Activated T-helper 9 cell treated with anti-CD3 and anti-CD28 coated beads, Interleukin-2, amount 50 U/mL, for 16 hours (primary cell): ENCODE measurements at places on chromosomes 12 and 14.

GRCh38 chr14:91374879-91375702 is 42.5 kb downstream of the CCDC88C start:
- DNase-seq, result no peak

GRCh38 chr14:103223818-103224352 is 100.6 kb downstream of the TNFAIP2 start:
- DNase-seq, result no peak

- no peak for DNase-seq
Observed at GRCh38 chr14:80344208-80344607, 132.9 kb upstream of the DIO2 start.

- no peak for DNase-seq
Observed at GRCh38 chr12:52227606-52228166, 5.4 kb upstream of the KRT7 start.

- DNase-seq, result no peak
Observed at GRCh38 chr12:63766498-63766897, 13.2 kb upstream of the RXYLT1 start.

DNA sequence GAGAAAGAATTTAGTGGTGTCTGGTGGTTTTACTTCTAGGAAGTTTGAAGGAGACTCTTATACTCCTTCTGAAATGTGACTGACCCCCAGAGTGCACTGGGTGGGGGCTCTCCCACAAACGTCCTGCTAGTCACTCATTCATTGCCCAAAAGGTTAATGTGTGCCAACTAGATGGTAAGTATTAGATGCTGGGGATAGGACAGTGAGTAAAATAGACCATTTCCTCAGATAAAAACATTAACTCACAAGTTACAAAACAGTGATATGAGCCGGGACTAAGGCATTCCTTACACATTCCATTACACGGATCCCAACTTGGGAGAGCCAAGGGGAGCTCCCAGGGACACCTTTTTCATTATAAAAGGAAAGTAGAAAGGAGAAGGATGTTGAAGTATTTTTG is 185.1 kb downstream of the ATXN7L3B start:
- no peak for DNase-seq

DNA sequence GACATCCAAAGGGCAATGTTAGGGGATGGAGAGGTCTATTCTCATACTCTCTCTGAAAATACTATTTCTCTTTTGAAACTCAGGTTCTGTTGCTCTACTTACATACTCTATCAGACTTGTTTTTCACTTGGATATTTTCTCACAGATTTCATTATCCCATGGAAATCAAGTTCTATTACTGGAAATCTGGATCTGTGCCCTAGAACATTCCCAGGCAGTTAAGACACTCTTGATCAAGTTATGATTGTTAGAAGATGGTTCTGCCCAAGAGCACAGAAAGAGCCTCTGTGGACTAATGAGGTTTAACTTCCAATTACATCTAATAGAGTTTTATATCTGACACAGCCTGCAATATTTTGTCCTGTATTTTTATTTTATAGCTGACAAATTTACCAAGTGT is 591.0 kb upstream of the ATP2B1 start:
- DNase-seq, result no peak

- no peak for DNase-seq
Observed at GRCh38 chr14:22671622-22672021, 27.5 kb upstream of the OR6J1 start.

DNA sequence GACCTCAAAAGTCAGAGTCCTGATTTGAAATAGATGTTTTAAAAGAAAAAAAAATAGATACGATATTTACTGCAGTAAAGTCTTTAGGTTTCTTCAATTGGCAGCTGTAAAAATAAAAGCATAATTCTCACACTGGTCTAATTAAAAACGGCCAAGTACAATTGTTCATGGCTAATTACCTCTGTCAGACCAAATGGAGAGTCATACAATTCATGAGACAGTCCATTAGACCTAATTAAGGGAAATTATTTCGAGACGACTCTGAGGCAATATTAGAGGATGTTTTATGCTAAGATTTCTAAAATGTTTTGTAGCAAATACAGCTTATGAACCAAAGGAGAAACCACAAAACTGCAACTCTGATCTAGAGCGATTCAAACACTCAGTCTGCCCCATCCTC is 131.3 kb downstream of the PHLDA1 start:
- DNase-seq, result no peak

GRCh38 chr14:23877538-23878180 is 75.9 kb upstream of the DHRS4 start:
- DNase-seq, result no peak

DNA sequence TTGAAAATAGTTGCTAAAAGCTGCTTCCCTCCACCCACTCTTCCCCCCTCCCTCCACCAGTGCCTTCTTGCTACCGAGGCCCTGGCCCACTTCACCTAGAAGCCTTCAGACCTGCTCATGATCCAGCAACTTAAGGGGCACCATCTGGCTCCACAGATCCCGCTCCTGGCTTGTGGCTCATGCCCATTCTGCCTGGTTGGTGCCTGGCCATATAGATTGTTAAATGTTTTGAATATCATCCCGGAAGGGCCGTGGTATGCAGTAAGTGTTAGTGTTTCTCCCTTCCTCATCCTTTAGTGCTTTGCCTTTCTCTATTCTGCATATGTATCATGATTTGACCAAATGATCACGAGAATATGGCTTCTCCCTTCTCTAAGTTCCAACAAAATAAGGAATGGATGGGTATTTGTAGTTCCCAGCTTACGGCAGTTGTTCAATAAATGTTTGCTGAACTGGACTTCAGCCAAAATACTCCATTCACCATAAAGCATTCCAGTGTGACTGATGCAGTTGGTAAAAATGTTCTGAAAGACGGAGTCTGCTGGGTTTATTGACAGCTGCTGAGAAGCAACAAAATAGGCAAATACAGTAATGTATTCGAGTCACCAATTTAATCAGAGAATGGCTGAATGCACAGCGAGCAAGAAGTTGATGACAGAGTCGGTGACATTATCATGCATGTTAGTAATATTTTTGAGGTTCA is 30.7 kb downstream of the GRIP1 start:
- no peak for DNase-seq
